ENCODE measurements at places on chromosomes 12 and 14.

- DNase-seq, result no peak
These were observed 60.7 kb downstream of the CLMN start for GRCh38 chr14:95258754-95259593.

- DNase-seq, result no peak
These were observed 1.8 kb upstream of the FIGNL2 start for GRCh38 chr12:51850081-51850964.

GRCh38 chr14:33949411-33949893, 1.4 kb downstream of the EGLN3 start:
- no peak for DNase-seq

DNA sequence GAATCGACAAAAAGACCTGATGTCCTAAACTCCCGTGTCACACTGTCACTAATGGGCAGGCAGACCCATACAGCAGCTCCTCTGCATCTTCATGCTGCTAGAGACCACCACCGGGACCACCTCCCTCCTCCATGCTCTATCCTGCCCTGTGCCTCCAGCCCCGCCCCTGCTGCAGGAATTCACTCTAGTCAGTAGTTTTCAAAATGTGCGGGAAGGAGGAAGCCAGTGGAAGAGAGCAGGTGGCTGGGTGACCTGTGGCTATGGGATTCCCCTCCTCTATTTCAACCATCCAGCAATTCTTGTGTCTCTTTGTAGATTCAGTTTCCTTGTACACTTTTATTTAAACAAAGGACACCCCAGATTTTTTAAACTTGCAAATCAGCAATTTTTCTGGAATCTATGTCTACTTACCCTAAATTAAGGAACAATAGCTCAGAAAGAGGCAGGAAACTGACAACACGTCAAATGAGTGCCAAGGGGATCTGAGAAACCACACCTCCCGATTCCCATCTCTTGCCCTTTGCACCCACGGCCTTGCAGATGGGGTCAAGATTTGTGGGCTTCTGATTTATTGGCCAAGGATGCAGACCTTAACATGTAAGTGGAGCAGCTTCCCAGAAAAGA, 20.4 kb upstream of the MAP1LC3B2 start:
- DNase-seq, result no peak

GRCh38 chr12:89838833-89839232, 130.2 kb upstream of the ATP2B1 start:
- no peak for DNase-seq

- no peak for DNase-seq
These were observed 61.4 kb downstream of the SEL1L start for GRCh38 chr14:81472096-81472800.

GRCh38 chr14:30221546-30221945, 293.9 kb upstream of the PRKD1 start:
- no peak for DNase-seq

- no peak for DNase-seq
These were observed 45.5 kb upstream of the SLC2A3 start for GRCh38 chr12:7981446-7981845.

DNA sequence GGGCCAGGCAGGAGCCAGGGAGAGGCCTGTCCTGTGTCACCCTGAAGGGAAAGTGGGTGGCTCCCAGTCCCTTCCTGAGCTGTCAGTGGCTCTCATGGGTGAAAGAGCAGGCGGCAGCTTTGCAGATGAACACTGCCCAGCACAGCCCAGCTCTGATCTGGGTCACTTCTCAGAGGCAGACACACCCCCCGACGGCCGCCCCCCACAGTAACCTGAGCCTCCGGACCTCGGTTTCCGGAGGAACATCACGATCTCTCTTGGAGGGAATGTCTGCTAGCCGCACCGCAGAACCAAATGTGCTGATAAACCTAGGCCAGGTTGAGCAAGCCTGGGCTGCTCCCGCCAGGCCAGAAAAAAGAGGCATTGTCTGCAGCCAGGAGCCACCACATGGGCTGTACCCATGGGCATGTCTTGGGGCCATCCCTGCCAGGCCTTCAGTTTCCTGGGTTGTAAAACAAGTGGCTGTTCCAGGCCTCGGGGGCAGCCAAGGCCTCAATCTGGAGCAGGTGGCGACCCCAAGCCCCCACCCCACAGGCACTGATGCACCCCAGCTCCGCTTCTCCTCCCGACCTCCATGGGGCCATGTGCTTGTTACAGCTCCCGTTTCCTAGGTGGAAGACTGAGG, 57.6 kb downstream of the NCOR2 start:
- DNase-seq, result peak; percentile 62

GRCh38 chr14:50599700-50600444, 39.9 kb downstream of the ATL1 start:
- DNase-seq, result peak; percentile 12

GRCh38 chr14:102049258-102050025, 37.4 kb downstream of the HSP90AA1 start:
- no peak for DNase-seq

- DNase-seq, result no peak
These were observed 77.8 kb upstream of the MYL2 start for GRCh38 chr12:110998165-110998564.

GRCh38 chr14:63855281-63855680, 2.5 kb downstream of the SYNE2 start:
- no peak for DNase-seq

DNA sequence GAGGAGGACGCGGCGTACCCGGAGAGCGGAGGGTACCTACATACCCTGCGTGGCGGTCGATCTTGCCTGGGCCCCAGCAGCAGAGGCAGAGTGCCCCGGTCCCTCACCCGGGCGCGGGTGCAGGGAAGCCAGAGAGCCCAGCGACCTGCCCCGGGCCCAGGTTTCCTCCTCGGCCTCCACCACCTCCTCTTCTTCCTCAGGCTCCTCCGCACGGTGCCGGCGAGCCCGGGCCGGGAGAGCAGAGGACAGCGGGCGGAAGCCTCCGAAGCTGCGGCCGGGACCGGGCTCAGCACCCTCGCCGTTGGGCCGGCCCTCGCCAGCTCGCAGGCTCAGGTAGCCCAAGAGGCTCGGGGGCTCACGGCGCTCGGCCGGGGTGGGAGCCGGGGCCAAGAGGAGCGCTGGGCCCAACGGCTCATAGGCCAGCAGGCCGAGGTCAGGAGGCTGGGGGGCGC, 6.6 kb downstream of the ZNF219 start:
- DNase-seq, result no peak

DNA sequence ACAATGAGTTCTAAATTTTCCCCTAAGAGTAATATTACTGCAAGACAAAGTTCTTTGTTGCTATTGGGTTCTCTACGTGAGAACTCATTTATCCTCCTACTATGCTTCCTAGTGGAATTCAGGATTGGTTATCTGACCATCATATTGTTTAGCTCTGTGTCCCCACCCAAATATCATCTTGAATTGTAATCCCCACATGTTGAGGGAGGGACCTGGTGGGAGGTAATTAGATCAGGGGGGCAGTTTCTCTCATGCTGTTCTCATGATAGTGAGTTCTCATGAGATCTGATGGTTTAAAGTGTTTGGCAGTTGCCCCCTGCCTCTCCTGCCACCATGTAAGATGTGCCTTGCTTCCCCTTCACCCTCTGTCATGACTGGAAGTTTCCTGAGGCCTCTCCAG, 36.6 kb downstream of the GLIPR1L2 start:
- no peak for DNase-seq

- no peak for DNase-seq
These were observed 129.3 kb upstream of the AMIGO2 start for GRCh38 chr12:47209014-47209413.

DNA sequence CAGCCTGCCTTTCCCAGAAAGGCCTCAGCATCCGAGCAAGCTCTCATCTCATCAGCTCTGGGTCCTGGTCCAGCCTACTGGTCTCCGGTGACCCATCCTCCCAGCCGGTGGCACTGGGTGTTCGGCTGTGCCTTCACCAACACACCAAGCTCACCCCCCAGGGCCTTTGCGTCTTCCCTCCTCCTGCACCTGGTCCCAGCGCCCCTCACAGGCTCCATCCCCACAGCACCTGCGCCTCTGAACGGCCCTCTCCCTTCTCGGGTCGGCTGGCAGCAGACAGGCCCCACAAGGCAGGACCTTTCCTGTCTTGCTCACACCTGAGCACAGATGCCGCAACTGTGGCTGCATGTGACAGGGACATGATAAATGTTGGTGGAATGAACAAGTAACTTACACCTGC, 13.1 kb downstream of the P2RX2 start:
- DNase-seq, result no peak

DNA sequence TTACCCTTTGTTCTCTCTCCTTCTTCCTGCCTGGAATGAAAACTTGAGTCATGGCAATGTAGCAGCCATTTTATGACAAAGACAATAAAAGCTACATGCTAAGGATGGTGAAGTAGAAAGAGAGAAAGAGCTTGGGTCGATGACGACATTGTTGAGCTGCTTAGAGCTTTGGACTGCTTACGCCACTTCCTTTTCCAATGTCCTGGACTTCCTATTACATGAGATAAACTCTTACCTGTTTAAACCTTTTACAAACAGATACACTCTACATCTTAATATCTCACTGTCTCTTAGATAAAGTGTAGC, 70.1 kb downstream of the PEBP1 start:
- DNase-seq, result no peak

GRCh38 chr14:89956661-89957009, 908 bp downstream of the TDP1 start:
- no peak for DNase-seq

DNA sequence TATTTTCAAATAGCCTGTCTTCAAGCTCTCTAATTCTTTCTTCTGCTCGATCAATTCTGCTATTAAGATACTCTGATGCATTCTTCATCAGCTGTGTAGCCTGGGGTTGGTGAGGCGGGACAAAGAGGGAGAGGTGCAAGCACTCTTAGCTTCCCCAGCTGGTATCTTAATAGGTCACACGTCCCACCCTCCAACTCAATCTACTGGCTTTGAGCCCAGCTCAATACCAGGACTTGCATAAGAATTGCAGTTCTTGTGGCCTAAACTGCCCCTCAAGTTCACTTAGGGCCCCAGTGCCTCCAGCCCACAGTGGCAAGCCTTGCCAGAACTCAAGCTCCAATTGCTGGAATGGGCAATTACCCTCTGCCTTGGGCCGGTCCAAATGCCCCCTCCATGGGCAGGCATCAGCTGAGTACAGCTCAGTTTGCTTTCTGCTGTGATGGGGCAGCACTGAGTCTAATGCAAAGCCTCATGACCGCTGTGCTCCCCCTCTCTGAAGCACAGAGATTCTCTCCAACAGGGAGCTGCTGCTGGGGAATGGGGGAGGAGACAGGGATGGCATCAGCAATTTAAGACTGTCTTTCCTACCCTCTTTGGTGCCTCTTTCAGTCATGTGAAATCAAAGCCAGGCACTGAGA, 5.6 kb upstream of the SPATA7 start:
- DNase-seq, result no peak

GRCh38 chr14:57323721-57324120, 55.0 kb downstream of the AP5M1 start:
- DNase-seq, result no peak

- no peak for DNase-seq
These were observed 86.8 kb downstream of the NUAK1 start for GRCh38 chr12:106051853-106052531.

DNA sequence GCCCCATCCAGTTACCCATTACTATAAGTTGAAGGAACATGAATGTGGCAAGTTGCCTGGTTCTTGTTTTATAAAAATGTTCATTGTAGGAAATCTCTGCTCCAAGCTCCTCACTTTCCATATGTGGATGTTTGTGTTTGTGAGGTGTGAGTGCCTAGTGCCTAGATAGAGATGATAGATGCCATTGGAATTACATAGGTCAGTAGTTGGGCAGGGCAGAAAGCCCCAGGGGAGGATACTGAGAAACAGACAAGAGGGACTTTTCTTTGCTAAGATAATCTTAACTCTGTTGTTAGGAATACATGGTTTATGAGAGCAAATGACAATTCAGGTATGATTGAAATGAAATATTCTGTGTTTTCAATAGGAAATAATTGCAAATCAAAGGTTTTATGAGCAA, 226.3 kb upstream of the GRIP1 start:
- DNase-seq, result no peak

- DNase-seq, result no peak
These were observed 692.7 kb upstream of the MGAT4C start for GRCh38 chr12:86948851-86949250.

GRCh38 chr12:107568718-107569117, 116.9 kb upstream of the PWP1 start:
- DNase-seq, result no peak

DNA sequence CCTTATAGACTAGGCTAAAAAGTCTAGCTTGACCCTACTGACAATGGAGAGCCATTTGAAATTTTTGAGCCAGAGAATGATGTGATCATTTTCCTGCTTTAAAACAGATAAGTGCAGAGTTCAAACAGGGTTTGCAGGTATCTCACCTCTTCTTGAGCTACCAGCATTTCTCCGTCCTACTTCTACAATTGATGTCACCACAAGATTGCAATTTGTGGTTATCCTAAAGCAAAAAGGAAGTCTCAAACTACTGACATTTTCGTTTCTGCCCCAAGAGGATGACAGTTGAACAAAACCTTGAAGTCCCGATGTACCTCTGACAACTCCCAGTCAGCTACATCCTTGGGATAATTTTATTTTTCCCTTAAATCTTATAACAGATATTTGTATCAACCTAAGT, 86.7 kb downstream of the PTGER2 start:
- DNase-seq, result no peak

DNA sequence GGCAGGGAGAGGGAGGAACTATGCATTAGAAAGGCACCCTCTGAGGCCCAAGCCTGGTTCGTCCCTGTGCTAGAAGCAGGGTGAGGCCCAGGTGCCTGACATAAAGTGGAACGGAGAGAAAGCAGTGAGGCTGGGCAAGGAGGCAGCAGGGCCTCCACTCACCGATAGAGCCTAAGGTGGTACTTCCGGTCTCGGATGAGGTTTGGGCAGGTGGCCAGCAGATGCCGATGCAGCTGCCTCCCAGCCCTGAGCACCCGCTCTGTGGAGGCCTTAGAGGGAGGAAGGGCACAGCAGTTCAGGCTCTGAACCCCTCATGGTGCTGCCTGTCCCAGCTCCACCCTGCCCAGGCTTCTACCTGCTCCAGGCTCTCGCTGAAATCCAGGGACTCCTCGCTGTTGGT, 7.1 kb downstream of the RAPGEF3 start:
- DNase-seq, result no peak

DNA sequence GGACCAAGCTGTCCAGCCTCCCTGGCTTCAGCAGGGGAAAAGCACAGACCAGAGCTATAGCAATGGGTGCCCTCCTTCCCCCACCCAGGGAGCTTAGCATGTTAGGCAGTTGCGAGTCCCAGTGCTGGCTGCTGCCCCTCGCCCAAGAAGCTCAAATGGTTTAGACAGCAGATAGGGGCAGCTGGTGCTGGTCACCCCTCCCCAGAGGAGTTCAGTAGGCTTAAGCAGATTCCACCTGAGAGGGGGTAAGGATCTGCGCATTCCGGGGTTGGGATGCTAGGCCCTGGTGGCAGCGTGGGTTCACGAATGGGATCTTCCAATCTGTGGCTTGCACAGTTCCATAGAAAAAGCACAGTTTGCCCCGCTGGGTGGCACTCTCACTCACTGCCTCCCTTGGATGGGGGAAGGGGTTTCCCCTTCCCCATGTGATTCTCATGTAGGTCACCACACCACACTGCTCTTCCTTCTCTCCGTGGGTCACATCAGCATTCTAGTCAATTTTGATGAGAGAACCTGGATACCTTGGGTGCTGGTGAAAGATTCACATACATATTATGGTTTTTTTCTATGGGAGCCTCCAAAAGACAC, 665.6 kb downstream of the C12orf50 start:
- DNase-seq, result no peak

Measured in cerebellum (tissue), 4 donors.